Kidney epithelial cell (primary cell): ENCODE measurements at places on chromosomes 7 and 10. TPM values are rescaled to one million over a fixed set of nuclear protein-coding genes. Genes with fewer than 3 reads are reported as not detected.

DNA sequence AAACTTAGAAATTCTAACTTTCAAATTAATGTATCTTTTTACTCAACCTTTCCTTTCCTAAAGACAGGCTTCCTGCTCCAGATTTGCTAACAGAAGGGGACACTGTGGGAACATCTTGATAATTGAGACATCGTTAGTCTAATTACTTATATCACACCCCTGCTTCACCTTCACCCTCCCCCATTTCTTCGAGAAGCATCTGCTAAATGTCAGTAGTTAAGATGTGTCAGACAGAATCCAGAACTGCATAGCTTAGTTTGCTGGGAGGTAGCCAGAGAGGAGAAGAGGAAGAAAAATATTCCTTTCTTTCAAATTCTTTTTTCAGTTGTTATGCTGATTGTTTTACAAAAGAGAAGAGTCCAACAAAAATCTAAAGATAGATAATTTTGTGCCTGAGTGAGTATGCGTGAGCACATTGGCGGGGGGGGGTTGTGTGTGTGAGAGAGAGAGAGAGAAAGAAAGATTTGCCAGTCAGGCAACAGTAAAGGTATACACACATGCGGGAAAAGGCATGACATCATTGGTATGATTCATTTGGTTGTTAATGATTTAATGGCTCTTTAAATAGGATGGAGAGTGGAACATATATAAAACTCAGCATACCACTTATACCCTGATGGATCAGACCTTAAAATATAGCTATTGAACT lies 192.4 kb downstream of the PTN start:
- DNase-seq: no peak

The SMKR1 gene
- total RNA-seq: 0.48 TPM in 1 of 2 replicates, not detected in the other

DNA sequence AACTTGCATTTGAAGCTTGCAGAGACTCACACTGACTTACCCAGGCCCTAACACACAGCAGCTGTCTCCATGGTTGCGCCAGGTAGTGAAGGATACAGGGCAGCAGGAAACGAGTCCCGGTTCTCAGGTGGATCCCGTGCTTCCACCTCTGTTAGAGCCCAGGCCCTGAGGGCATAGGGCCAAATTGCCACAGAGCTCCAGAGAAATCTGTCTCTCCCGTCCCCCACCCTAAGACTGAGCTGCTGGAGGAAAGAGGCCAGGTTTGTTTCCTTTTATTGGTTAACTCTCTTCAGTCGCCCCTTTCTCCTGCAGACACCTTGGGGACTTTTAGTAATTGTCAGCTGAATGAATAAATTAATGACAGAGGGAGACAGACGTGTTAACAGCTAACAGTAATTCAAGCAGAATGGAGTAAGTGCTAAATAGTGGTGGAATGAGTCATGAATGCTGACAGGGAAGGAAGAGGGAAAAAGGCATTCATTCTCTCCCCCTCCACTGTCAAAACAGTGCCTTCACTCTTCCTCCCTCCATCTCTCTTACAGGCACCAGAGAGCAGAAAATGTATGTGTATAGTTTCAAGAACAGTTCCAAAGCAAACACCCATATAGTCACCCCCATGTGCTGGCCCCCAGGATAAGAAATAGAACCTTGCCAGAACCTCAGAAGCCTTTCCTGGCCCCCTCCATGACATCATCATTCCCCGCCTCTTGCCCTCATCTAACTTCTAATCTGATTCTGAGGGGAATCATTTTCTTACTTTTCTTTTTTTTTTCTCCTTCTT lies 16.8 kb upstream of the DLG5 start:
- peak; percentile 84 for DNase-seq

GRCh38 chr7:139681463-139681755 lies 96.4 kb downstream of the HIPK2 start:
- no peak for DNase-seq

GRCh38 chr7:35645691-35646090 lies 49.2 kb downstream of the HERPUD2 start:
- DNase-seq: no peak

The OR2A42 gene
- total RNA-seq: 0.07 and 0.08 TPM in 2 replicates

The CRPPA gene
- 1.4 and 1.8 TPM in 2 replicates for total RNA-seq

The ANKRD61 gene
- total RNA-seq: not detected in 2 replicates

GRCh38 chr7:97218767-97219166 lies 101.3 kb downstream of the SDHAF3 start:
- no peak for DNase-seq

- no peak for DNase-seq
Observed at GRCh38 chr7:117018713-117019112, 65.4 kb downstream of the ST7 start.

The CPA4 gene
- total RNA-seq: 0.14 and 0.25 TPM in 2 replicates

DNA sequence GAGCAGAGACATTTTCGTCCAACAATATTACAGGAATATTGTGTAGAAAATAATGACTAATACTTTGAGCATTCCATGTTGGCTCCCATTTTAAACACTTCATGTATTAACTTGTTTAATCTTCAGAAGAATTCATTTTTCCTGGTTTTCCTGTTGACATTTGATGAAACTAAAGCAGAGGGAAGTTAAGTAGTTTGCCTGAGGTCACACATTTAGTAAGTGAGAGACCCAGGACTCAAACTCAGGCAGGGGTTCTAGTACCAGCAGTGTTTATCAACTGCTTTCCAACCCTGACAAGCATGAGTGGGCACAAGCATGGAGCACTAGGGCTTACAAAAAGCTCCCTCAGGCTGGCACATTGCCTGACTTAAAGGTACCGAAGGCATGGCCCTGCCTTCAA lies 719.1 kb downstream of the AUTS2 start:
- no peak for DNase-seq

GRCh38 chr7:90668992-90669391 lies 72.9 kb downstream of the CDK14 start:
- no peak for DNase-seq

The SLC18A3 gene
- total RNA-seq: not detected in 2 replicates

The CYP3A5 gene
- total RNA-seq: 0.25 TPM in 1 of 2 replicates, not detected in the other

The ALOX5 gene
- 18.7 and 23.0 TPM in 2 replicates for total RNA-seq

DNA sequence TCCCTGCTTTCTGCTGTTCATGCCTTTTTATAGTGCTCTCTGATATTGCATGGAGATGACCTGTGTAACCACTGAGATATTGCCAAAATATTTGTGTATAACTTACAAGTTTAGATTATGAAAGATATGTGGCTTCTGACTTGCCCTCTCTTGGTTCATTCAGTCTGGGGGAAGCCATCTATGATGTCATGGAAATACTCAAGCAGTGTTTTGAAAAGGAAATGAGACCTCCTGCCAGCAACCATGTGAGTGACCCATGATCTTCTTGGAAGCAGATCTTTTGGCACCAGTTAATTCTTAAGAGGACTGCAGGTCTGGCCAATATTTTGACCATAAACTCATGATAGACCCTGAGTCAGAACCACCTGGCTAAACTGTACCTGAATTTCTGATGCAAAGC lies 183.0 kb downstream of the THSD7A start:
- no peak for DNase-seq

- no peak for DNase-seq
Observed at GRCh38 chr10:60778971-60779796, 906 bp downstream of the CDK1 start.

DNA sequence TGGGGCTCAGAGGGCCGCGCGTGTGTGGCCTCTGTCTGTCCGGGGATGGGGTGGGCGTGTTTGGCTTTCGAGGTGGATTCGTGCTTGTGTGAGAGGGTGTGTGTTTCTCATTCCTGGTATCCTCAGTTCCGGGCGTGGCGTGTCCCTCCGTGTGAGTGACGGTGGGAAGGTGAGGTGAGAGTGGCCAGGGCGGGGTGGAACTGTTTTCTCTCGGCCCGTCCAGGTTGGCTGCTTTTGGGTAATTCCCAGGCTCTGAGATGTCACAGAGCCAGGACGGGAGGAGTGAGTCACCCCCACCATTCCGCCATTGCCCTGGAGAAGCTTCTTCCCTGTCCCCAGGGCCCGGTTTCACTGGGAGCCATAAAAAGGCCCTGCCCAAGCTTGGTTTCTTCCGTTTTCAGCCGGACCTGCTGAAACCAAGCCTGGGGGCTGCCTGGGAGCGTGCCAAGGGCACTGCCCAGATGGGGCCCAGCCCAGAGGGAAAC lies 21.3 kb upstream of the CLDN4 start:
- no peak for DNase-seq

DNA sequence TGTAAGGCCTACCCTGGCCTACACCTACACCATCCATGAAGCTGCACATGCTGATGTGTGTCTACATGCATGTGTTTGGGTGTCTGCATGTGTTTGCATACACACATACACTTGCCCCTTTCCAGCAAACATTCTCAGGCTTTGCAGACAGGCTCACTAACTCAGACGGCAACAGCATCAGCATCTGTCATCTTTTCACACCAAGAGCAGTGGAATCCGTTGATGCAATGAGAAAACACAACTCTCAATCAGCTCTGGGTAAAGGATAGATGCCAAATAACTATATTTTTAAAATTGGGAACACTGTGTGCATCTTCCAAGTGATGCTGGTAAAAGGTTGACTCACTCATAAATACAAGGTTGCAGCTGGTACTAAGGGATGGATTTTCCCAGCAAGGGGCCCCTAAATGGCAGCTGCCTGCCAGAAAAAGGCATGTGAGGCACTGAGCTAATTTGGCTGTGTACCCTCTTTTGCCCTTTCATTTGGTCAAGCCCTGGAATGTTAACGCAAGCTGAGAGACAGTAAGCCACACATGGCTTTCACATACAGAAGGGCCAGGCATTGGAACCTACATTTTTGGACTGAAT lies 296.3 kb upstream of the NPSR1 start:
- no peak for DNase-seq

The TRIM4 gene
- 32.6 and 36.0 TPM in 2 replicates for total RNA-seq

DNA sequence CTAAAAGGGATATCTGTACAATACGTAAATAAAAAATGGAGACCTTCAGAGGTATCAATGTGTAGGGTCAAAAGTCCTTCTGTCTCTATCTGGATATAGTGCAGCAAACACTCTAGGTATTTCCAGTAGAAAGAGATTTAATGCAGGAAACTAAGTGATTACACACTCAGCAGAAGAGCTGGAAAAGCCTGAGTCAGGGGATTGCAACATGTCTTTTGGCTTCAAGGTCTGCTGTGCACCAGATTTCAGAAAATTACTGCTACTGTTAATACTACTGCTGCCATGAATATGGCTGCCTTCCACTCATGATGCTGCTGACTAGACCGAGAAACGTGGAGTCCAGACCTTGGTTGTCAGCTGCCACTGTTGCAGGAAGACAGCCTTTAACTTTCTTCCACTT lies 94.9 kb upstream of the DLX6 start:
- DNase-seq: no peak

GRCh38 chr7:6232116-6232515 lies 40.3 kb downstream of the CYTH3 start:
- no peak for DNase-seq

The TYW1 gene
- 12.7 and 19.0 TPM in 2 replicates for total RNA-seq

The UCMA gene
- not detected in 2 replicates for total RNA-seq
